ENCODE measurements at places on chromosomes 12 and 14. TPM values are rescaled to one million over a fixed set of nuclear protein-coding genes. Genes with fewer than 3 reads are reported as not detected.

DNA sequence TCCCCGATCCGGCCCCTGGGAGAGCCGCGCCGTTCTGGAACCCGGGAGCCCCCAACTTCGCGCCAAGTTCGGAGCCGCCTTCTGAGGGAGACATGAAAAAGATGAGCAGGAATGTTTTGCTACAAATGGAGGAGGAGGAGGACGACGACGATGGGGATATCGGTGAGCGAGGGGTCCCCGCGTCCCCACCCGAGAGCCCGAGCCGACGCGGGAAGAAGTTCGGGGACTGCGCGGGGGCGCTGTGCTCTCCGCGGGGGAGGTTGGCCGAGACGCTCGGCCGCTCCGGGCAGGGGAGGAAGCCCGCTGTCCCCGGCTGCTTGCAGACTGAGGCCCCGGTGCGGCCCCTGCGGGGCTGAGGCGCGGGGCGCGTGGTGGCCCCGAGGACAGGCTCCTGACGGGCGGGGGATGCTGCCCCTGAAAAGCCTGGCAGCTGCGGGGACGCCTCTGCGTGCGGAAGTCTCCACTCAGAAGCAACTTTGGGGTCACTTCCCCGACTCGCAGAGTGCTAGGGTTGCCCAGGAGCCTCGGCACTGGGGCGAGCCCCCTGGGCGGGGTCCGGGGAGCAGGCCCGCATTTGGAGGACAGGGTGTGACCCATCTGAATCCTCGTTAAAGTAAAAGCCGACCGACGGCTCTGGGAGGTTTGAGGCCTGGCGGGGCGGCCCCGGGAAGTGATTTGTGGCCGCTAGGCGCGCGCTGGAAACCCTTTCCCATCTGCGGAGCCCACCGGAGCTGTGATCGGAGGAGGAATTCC, 511 bp downstream of the ANO6 start:
- peak; percentile 63 for DNase-seq
- no peaks in the 10 kb centered on the region for H3K36me3 ChIP-seq
- peak overlapping the region; percentile 90 for H3K4me3 ChIP-seq
- peak overlapping the region; percentile 66 for H3K27ac ChIP-seq

DNA sequence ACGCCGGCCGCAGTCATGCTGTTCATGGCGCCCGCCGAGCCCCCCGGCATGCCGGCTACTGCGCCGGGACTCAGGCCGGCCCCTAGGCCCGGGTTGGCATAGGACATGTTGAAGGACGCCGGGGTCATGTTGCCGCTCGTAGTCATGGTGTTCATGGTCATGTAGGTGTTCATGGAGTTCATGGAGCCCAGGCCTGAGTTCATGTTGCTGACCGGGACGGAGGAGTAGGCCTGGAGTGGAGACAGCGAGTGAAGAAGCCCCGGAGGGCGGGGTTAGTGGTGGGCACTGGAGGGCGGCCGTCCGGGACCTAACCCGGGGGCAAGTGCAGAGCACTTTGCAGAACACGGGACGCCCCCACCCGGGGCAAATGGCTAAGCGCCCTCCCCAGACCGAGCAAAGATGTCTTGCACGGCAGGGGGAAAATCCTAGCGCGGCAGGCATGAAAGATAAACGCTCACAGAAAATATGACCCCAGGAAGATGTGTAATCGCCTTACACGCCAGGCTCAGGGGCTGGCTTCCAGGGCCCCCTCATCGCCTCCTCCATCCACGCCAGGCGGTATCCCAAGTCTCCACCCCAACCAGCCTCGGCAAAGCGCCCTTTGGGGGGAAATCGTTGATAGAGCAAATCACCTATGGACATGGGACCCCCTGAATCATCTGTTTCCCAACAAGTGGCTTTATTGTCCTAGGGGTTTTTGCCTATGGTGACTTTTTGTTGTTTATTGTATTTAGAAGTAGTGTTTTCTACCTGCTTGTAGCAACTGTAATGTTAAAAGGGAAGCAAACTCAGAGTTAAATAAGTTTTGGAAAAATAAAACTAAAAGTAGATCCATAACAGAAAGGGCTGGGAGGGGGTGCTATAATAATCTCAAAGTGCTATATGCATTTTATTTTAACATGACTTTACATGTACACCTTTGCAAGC, 2.3 kb downstream of the FOXA1 start:
- H3K27ac ChIP-seq: no peak overlapping the region
- no peak for DNase-seq
- no peak overlapping the region for H3K4me3 ChIP-seq
- H3K36me3 ChIP-seq: no peaks in the 10 kb centered on the region
- H3K4me1 ChIP-seq: peaks cover 13% of the 10 kb centered on the region

KLRC2 gene
- total RNA-seq: 3.0 TPM

INHBC gene
- total RNA-seq: 0.35 TPM

KCNJ8 gene
- total RNA-seq: not detected

PRH2 gene
- total RNA-seq: 1.0 TPM

RAB5B gene
- 78.2 TPM for total RNA-seq
